A549 (cell line): ENCODE measurements at places on chromosomes 16 and 17.
A peak's percentile ranks its signal among the peaks of the same experiment; 100 is the strongest.

DNA sequence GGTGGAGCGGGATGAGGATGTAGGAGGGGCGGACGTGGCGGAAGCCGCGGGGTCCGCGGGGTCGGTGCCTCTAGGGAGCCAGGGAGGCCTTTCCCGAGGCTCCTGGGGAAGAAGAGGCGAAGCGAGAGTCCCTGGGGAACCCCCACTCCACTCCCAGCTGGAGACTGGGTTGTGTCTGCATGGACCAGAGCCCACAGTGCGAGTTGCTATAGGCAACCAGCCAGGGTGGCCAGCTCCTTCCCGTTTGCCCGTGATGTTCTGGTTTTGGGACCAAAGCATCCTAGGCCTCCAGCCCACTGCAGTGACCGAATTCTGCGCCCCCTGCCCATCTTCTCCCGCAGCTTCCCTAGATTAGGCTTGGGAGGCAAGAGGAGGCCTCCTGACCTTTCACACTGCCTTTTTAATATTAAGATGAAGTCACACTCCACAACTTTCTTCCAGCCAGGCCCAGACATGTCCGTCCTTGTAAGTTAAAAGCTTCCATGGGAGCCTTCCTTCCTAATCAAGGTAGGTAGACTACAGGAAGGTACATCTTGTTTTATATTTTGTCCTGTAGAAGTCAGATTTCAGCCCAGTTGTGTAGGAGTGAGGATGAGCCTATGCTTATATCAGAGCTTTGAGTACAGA is 469 bp downstream of the AMZ2 start:
- no peak for DNase-seq

DNA sequence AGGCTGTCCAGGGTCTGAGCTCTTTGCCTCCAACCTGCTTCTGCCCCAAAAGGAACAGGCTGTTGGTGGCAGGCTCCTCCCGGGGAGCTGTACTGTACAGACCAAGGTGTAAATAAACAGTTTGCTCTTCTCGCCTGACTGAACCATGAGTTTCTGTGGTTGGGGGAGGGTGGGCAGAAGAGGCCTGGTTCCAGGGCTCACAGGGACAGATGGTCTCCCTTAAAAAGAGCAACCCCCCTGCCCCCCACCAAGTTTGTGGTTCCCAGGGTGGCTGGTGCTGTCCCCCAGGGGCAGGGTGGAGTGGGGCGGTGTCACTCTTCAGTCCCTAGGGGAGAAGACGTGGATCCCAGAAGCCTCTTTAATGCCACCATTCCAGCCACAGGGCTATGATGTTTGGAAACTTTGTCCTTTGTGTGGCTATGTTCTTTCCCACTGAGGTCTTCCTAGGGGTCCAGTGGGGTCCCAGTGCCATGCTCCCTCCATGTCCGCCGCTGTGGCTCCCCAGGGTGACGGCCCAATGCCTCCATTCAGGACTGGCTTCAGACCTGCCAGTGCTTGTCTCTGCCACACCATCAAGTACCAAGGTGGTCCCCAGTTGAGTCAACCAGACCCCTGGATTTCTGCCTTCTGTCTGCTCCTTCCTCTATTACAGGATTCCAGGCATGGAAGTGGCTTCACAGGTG is 146.7 kb downstream of the RAB11FIP4 start:
- DNase-seq = no peak

GRCh38 chr17:37642681-37643080 is 565 bp downstream of the DDX52 start:
- peak; percentile 31 for DNase-seq

DNA sequence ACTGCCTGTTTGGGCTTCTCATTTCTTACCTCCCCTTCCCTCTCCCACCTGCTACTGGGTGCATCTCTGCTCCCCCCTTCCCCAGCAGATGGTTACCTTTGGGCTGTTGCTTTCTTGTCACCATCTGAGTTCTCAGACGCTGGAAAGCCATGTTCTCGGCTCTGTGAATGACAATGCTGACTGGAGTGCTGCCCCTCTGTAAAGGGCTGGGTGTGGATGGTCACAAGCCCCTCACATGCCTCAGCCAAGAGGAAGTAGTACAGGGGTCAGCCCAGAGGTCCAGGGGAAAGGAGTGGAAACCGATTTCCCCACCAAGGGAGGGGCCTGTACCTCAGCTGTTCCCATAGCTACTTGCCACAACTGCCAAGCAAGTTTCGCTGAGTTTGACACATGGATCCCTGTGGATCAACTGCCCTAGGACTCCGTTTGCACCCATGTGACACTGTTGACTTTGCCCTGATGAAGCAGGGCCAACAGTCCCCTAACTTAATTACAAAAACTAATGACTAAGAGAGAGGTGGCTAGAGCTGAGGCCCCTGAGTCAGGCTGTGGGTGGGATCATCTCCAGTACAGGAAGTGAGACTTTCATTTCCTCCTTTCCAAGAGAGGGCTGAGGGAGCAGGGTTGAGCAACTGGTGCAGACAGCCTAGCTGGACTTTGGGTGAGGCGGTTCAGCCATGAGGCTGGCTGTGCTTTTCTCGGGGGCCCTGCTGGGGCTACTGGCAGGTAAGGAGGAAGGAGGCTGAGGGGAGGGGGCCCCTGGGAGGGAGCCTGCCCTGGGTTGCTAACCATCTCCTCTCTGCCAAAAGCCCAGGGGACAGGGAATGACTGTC is at the start of gene CD68:
CD68 (plus strand) TSS at position 638 of the 833 bp plus-strand sequence; CDS start at position 678, 40 bp downstream.
- peak; percentile 88 for DNase-seq

GRCh38 chr17:38885728-38886642 is 16.1 kb downstream of the LASP1 start:
- DNase-seq = no peak

- no peak for DNase-seq
Measured at GRCh38 chr16:46737621-46738214, 10.4 kb downstream of the MYLK3 start.

- no peak for DNase-seq
Measured at GRCh38 chr17:43909537-43910231, 2.3 kb upstream of the MPP2 start.

- no peak for DNase-seq
Measured at GRCh38 chr16:50208460-50208931, 55.4 kb downstream of the TENT4B start.

DNA sequence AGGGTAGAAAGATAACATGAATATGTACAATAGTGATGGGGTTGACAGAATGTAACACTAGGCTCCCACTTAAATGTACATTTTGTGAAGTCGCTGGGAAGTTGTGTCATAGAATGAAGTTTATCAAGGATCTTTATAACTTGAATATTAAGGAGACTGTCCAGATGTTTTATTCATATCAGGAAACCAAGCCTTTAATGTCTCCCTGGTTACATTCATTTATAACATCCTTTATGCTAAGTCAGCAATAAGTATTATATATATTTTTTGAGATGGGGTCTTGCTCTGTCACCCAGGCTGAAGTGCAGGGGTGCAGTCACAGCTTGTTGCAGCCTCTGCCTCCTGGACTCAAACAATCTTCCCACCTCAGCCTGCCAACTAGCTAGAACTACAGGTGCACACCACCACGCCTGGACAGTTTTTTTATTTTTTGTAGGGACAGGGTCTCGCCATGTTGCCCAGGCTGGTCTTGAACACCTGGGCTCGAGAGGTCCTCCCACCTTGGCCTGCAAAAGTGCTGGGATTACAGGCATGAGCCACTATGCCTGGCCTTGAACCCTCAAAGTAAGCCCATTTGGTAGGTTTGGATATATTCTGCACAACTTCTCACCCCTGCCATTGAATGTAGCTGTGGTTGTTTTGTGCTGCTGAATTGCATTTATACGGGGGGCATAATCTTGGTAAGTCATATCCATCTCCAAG is 14.1 kb downstream of the CLTC start:
- DNase-seq = no peak

DNA sequence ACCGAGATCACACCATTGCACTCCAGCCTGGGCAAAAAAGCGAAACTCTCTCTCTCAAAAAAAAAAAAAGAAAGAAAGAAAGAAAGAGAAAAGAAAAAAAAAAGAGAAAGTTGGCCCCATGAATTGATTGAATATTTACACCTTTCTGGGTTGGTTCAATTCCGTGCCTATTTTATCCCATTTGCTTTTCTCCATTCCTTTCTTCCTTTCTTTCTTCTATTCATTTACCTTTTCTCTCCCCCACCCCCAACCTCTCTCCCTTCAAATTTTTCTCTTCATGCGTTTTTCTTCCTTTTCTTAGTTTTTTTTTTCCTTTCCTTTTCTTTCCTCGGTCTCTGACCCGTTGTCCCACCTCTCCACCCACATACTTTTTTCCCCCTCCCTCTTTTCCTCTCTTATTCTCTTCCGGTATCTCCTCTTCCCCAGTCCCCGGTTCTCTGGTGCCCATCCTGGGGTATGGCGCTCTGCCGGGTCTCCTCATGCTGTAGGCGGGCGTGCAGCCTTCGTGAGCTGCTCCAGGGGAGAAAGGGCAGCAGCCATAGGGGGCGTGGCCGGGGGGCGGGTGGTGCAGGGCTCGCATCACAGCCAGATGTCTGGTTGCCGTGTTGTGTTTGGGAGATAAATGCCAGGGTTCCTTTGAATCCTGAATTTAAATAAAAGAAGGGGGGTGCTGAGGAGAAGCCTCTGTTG is 5.3 kb upstream of the COL1A1 start:
- DNase-seq = no peak

- no peak for DNase-seq
Measured at GRCh38 chr17:17440938-17441675, 35.7 kb upstream of the MED9 start.

- no peak for DNase-seq
Measured at GRCh38 chr16:175011-175949, 1.2 kb upstream of the HBA1 start.

- DNase-seq = no peak
Measured at GRCh38 chr17:41254861-41255260, 323 bp upstream of the KRTAP9-9 start.

DNA sequence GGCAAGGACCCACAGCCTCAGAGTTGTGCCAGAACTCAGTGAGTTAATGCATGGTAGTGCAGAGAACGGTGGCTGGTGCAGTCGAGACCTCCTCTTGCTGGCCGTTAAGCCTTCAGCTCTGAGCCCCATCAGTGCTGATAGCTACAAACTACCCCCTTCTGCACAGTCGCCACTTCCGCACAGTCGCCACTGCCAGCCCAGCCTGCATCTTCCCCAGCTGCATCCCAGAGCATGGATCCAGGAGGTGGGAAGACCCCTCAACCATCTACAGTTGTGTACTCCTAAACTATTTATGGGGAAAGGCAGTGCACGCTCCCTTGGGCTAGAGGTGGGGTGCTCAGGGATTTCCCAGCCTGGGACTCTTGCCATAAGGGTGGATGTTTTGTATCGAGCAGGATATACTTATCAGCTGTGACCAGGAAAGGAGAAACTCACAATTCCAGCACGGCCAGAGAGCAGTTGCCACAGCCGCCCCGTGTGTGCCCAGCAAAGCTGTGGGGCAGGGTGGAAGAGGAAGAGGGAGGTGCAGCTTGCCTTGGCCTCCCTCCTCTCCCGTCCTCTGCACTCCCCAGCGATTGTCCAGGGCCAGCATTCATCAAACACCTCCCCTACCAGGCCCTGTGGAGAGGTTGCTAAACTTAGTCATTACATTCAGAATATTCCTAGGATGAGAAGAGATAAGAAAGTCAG is 49.5 kb upstream of the CMIP start:
- no peak for DNase-seq

GRCh38 chr16:9271841-9272240 is 180.4 kb downstream of the HAPSTR1 start:
- no peak for DNase-seq

GRCh38 chr16:68529931-68530701 is 9.0 kb upstream of the ZFP90 start:
- peak; percentile 99 for DNase-seq

DNA sequence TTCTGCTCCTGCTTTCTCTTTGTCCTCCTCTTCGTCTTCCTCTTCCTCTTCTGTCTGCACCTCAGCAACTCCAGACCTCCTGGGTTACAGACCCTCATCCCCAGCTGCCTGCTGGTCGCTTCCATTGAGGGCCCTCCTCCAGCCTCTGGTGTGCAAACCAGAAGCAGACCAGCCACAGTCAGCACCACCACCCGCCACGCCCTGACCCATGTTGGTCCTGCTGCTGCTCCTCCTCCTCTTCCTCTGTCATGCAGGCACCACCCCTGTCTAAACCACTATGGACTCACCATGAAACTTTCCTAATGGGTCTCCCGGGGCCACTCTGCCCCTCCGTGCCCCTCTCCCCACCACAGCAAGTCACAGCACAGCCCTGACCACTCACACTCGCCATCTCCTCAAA is 11.4 kb upstream of the OGFOD3 start:
- no peak for DNase-seq

- DNase-seq = no peak
Measured at GRCh38 chr17:74249590-74250270, 24.3 kb upstream of the DNAI2 start.

- DNase-seq = no peak
Measured at GRCh38 chr16:49491106-49491670, 117.6 kb downstream of the C16orf78 start.

GRCh38 chr17:74767111-74767516 is 9.0 kb downstream of the NAT9 start:
- no peak for DNase-seq

DNA sequence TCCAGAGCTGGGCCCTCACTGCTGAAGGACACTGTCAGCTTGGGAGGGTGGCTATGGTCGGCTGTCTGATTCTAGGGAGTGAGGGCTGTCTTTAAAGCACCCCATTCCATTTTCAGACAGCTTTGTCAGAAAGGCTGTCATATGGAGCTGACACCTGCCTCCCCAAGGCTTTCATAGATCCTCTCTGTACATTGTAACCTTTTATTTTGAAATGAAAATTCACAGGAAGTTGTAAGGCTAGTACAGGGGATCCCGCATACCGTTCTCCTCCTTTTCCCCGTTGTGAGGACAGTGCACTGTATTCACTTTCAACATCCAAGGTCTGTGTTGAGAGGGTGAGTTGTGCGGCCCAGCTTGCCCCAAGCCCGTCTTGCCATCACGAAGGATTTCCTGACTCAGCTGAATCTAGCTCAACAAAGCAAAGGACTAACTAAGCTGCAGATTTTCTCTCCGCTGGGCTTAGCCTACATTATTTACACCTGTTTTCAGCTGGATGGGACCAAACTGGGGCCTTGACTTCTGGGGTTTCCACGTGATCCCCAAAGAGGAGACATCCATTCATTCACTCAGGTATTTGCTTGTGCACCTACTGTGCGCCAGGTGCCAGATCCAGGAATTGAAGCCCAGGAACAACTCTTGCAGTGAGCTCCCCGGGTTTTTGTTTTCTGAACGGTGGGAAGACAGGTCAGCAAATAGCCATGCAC is 5.2 kb upstream of the TMEM235 start:
- DNase-seq = no peak

GRCh38 chr17:28705074-28705659 is 6.5 kb downstream of the PROCA1 start:
- no peak for DNase-seq

DNA sequence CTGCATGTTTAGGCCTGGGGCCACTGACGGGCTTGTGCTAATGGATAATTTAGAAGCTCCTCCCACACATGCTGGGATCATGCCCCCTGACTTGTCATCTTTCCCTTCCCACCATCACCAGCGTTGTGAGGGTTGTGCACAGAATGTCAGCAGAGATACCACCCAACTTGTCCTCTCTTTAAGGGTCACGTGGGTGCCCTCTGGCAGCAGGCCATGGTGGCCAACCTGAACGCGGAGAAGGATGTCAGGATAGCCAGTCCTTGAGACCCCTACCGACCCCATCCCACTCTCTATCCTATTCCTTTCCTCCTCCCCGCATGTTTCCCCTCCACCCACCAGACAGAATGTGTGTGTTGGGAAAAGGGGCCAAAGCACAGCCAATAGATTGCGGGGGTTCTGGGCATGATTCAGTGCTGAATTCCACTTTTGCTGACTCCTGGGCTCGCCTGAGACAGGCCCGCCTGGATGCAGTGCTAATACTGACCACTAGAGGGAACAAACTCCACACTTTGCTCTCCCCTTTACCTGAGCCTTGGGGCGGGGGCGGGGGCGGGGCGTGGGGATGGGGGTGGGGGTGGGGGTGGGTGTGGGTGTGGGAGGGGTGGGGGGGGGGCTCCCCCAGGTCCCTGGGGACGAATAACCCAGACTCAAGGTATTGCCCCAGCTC is at the start of gene GH2:
GH2 (minus strand) TSS at position 10 of the 667 bp plus-strand sequence. CDS start 143 bp downstream, outside the sequence.
- peak; percentile 91 for DNase-seq
